ENCODE measurements at places on chromosomes 3 and 15.

- no peak for DNase-seq
These were observed 3.2 kb downstream of the ADIPOQ start for GRCh38 chr3:186845756-186846155.

- no peak for DNase-seq
These were observed 26.4 kb downstream of the ASB7 start for GRCh38 chr15:100628746-100629145.

- DNase-seq, result no peak
These were observed 39.5 kb upstream of the RAB6B start for GRCh38 chr3:133934996-133935842.

DNA sequence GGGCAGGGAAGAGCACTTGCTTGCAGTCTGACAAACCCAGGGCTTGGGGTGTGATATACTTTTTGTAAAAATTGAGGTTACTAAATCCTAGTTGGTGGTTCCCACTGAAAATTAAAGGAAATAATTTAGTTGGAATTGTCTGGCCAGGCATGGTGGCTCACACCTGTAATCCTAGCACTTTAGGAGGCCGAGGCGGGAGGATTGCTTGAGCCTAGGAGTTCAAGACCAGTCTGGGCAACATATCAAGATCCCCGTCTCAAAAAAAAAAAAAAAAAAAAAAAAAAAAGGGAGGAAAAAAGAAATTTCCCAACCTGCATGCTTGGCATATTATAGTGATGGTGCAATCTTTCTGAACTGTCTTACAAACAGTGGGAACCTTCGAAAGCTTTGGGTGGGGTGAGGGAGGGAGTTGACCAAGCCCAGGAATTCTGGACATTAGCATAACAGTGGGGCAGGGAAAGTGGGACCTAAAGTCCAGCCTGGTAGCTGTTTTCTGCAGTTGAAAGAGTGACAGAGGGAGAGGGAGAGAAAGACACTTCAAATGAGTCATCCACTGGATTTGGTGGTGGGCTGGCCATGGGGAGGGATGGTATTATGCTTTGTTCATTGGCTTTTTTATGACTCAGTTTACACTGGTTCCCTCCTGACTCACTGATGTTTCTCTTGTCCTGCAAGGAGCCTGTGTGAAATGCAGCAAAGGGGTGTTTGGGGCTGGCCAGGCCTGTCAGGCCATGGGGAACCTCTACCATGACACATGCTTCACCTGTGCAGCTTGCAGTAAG lies 41.1 kb downstream of the LIMD1 start:
- DNase-seq, result no peak

DNA sequence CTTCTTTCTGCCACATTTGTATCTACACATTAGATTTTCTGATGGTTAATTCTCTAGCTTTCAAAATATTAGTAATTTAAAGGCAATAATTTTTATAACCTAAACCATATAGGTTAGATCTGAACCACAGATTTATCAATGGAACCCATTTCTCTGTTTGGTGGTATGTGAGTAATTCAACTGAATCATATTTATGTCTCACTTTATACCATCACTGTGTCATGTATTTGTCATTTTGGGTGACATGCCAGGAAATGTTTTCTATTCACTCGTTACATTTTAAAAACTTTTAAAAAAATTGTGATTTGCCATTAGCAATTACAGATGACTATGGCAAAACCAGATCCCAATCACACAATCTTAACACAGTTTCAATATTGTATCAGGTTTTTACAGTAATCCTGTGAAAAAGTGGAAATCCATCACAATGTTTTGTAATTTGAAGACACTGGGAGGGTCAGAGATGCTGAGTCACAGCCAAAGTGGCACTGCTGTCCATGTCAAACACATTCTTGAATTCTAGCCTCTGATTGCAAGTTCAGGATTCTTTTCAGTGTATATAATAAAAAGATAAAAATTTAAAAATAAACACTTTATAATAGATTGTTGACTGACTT lies 356.0 kb upstream of the RBMS3 start:
- DNase-seq, result no peak

DNA sequence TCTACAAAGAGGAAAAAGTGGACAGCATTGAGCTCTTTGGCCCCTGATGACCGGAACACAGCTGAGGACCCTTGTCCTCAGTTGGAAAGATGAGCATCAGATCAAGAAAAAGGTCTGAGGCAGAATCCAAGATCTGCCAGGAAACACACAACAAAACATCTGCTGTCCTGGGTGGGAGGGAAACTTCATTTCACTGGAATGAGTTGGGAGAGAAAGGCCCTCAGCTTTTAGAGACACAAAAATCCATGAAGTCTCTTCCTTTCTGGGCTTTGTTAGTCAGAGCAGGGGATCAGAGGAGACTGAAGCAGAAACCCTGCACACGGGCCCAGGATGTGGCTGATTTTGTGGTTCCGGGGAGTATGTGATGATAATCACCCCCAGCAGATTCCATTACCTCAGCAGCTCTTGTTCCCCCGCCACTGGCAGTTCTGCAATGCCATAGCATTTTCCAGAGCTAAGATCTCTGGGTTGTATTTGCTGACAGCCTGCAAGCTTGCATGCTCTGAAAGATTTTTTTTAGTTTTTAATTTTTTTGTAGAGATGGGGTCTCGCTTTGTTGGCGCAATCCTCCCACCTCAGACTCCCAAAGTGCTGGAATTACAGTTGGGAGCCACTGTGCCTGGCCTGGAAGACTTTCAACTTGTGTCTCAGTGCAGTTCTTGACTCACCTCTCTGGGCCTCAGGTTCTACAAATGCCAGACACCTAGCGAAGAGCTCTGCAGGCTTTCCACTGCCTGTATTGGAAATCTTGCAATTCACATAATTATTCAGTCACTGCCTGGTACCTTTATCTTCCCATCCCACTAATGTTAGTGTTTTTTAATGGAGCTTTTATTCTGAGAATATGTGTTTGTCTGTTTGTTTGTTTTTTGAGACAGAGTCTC lies 5.8 kb upstream of the TATDN2 start:
- no peak for DNase-seq

DNA sequence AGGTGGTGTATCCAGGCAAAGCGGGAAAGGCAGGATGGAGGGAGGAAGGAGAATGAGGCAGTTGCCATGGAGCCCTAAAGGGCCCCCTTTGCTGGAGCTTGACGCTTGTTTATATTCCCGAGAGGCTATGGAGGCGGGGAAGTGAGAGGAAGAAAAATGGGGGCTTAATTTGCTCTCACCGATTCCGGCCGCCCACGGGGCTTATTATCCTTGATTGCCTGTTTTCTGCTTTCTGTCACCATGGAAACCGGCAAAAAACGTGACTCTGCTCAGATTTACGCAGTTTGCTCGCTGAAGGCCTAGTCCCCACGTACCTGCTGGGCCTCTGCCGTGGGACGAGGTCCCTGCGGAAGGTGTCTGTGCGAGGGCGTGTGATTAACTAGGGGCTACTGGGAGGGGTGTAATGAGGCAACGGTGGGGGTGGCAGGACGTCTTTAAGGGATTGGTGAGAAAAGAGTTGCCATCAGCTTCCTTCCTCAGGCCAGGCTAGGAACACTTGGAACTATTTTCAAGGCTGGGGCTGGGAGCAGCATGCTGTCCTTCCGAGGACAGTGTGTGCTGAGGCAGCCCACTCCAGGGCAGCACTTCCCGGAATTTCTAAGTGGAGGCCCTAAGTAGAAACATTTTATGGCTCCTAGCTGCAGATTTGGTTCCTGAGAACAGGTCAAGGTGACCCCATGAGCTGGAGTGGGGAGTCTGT lies 110.8 kb upstream of the NDN start:
- DNase-seq, result no peak

- DNase-seq, result no peak
These were observed 42.4 kb downstream of the TIGIT start for GRCh38 chr3:114336122-114336697.

DNA sequence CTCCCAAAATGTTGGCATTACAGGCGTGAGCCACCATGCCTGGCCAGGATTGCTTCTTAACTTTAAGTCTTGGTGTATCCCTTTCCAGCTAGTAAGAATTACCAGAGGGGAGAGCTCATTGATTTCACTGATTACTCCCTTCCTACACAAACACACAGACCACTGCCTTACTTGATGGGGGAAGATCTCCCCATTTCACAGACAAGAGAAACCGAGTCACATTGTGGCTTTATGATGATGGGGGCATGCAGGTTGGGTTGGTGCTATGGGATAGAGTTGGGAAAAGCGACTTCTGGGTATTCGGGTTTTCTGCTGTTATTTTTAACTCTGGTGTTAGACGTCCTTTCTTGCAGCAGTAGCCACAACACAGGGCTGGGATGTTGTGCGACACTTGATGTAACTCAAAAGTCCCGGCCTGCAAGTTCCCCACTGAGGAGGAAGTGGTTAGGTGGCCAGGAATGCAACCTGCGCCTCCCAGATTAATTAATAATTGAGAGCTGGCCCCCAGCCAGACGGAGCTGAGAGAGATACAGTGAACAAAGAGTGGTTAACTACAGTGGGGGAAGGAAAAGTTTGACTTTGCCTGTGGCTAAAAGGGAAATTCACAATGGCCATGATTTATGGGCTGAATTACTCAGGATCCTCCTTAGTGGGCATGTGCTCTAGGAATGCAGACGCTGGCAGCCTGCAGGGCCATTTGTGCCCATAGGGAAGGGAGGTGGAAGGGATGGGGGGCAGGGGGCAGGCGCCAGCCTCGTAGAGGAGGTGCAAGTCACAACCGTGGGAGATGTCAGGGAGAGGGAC lies 63.6 kb downstream of the SMAD6 start:
- no peak for DNase-seq

DNA sequence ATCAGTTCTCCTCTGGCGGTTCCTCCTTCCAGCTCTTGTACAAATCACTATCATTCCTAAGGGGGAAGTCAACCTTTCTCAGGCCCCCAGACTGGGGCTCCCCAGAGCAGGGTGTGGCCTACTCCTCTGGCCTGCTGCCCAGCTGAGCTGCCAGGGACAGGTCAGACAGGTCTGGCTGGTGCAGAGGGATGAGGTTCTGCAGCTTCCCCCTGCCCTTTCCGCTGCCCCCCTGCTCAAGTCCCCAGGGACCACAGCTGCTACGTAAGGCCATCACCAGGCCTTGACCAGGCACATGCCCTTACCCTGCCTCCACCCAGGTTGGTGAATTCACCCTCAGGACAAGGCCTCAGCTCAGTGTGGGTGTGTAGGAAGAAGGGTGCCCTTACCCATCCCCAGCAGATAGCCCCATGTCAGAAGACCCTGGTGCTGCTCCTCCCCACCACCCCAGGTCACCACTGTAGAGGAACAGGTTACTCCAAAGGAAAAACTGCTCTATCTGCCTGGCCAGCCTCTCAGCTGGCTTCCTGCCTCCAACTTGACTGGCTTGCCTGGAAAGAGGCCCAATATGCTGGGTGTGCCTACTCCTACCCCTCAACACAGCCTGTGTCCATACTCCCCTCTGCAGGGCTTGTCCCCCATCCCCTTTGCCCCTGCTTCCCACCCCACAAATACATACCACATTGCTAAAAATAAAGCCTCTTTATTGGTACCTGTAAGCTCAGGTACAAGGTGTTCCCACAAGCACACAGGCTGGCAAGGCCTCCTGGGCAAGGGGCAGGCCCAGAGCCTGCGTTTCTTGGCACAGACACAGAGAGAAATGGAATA lies 12.0 kb downstream of the CSRNP1 start:
- no peak for DNase-seq

DNA sequence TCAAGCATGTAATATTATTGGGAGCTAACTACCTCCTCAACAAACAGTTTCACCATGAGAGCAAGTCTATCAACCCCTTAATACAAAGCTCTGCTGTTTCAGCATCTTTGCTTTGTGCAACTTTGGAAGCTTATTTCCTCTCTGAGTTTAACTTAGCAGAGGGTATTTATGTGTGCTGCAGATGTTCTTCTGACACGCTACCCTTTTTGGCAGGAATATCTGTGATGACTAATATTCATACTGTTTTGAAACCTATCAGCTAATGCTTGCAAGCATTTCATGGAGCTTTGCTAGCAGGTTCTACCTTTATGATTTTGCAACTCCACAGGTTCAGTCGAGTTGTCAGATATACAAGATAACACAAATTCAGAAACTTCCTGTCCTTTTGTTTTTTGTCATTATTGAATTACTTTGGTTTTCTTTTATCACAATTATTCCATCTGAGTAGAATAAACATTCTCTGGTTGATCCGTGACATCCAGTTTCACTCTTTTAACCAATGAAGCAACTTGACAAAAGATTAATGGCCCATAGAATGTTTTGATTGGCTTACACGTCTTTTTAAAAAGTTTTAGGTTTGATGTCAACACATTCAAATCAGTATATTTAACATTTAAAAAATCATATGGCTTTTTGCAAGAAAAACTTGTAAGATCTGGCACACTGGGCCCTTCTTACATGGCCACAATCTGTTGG lies 1.7 kb upstream of the SLC9A9 start:
- DNase-seq, result no peak

DNA sequence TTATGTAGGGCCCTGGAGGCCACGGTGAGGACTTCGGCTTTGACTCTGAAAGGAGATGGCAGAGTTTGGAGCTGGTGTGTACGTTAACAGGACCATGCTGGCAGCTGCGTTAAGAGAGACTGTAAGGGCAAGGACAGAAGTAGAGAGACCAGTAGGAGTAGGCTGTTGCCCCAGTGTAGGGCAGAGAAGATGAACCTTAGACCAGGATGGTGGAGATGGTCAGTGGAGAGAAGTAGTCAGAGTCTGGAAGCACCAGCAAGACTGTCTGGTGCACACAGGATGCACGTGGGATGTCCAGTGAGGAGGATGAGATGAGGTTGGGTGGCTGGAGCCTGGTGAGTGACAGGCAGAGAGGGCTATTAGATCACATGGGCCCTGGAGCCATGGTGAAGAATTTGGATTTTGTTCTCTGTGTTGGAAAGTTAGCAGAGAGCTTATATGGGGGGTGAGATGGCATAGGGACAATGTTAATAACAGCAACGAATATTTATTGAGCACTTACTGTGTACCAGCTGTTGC lies 150.1 kb downstream of the IGF1R start:
- no peak for DNase-seq

- DNase-seq, result no peak
These were observed 487.1 kb upstream of the NR2F2 start for GRCh38 chr15:95843241-95843910.

- DNase-seq, result no peak
These were observed 89.4 kb downstream of the RFTN1 start for GRCh38 chr3:16423947-16424673.
